ENCODE measurements at places on chromosomes 5 and 9. TPM values are rescaled to one million over a fixed set of nuclear protein-coding genes. Genes with fewer than 3 reads are reported as not detected.

The MED27 gene
- 19.3 TPM for total RNA-seq

DNA sequence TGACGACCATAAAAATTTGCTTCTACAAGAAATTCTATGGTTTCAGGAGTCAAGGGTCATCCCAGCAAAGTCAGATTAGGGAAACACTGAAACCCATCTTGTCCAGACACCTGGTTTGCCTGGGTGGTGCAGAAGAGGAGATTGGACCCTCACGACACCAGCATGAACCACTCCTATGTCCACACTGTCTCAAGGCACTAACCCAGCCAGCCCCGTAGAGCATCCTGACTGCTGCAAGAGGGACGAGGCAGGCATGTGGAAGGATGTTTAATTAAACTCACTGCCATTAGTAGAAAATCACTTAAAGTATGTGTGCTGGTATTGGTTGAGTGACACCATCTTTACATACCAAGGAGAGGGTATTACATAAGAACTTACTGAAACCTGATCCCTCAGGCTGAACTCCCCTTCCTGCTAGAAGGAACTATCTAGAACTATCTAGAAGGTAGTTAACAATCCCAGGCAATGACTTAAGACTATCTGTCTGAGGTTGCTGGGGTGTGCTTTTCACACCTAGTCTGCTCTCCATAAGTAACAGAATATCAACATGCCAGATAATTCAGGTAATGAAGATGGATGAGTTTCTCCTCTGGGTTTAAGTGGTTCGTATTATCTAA, 93.6 kb downstream of the SEMA6A start:
- DNase-seq: no peak

DNA sequence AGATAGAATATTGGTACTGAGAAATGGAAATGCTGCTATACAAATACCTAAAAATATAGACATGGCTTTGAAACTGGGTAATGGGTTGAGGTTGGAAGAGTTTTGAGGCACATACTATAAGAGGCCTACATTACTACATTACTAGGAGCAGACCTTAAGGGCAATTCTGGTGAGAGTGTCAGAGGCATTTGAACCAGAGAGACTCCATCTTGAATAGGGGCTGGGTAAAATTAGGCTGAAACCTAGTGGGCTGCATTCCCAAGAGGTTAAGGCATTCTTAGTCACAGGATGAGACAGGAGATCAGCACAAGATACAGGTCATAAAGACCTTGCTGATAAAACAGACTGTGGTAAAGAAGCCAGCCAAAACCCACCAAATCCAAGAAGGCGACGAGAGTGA, 104.6 kb upstream of the ADRA1B start:
- DNase-seq: no peak

The NUTM2F gene
- not detected for total RNA-seq

GRCh38 chr5:33476992-33477391, 36.2 kb downstream of the TARS1 start:
- DNase-seq: no peak

The ENTREP1 gene
- 0.53 TPM for total RNA-seq
